Mucosa of gallbladder (tissue), 1 donor: ENCODE measurements at places on chromosomes 2 and 18.

DNA sequence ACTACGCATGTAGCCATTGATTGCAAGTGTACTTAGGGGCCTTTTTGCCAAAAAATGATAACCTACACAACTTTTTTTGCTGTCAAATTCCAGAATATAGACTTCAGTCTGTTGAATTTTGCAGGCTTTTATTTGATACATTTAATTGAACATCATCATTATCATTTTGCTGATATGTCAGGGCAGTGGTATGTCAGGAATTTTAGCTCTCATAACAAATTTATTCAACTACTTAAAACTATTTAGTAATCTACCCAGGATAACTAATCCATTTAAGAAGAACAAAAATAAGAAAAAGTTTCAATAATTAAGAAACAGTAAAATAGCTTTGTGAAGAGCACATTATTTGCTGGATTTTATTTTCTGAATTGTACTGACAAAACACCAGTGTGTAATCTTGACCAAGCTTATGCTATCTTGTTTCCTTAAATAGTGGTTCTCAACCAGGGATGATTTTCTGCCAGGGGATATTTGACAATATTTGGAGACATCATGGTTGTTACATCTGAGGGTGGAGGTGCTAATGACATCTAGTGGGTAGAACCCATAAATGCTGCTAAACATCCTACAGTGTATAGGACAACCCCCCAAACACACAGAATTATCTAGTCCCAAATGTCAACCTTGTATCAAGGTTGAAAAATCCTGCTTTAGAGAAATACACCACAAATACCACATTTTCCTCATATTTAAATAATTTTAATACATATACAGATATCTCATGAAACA, 12.1 kb upstream of the TTN start:
- DNase-seq, result no peak

DNA sequence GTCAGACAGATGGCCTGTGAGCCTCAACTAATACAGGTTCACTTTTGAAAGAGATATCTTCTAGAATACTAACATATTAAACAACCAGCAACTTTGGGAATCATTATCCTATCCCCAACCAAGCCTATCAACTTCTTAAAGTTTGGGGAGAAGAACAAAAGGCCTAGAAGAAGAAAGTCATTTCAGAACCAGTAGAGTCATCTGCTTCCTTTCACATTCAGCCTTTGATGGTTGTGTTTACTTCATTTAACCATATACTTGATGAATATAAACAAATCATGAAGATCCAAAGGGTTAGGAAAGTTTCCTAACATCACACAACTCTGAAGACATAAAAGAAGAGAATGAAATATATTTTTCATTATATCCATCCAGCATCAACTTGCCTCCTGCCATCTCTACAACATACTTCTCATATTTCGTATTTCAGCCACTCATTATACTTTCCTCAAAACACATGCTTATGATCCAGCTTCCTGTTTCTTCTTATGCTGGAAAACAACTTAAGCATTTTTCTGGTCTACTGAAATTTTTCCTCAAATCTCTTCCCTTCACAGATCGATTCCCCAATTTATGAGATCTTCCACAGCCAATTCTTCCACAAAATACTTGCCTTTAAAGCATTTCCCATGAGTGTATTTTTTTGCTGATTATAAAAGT, 114.3 kb downstream of the CACNB4 start:
- DNase-seq, result no peak

GRCh38 chr2:101852824-101853223, 138.9 kb upstream of the IL1R2 start:
- DNase-seq, result no peak

- no peak for DNase-seq
Measured at GRCh38 chr2:48749291-48750127, 6.0 kb downstream of the LHCGR start.

GRCh38 chr18:79733135-79733701, 53.6 kb downstream of the CTDP1 start:
- DNase-seq, result no peak

DNA sequence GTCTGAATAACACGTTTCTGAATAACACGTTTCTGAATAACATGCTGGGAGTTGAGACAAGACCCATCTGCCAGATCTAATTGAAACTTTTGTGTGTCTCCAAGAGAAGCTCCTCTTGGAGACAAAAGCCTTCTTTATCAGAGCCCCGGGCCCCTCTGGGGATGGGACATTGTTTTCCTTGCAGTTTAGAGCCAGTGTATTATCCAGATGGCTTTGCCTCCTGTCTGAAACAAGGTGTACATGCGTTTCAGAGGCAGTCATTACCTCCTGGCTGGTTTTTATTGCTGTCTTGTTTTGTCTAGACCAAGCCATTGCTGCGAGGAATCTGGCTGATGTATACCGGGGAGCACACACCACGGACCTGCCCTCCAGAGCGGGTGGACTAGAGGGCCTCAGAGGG, 7.8 kb downstream of the FOSL2 start:
- DNase-seq, result no peak

GRCh38 chr2:116988303-116988702, 826.2 kb upstream of the DDX18 start:
- no peak for DNase-seq

GRCh38 chr2:29570539-29570938, 350.8 kb downstream of the ALK start:
- DNase-seq, result no peak
